ENCODE measurements at places on chromosomes 2 and 18. TPM values are rescaled to one million over a fixed set of nuclear protein-coding genes. Genes with fewer than 3 reads are reported as not detected.

DNA sequence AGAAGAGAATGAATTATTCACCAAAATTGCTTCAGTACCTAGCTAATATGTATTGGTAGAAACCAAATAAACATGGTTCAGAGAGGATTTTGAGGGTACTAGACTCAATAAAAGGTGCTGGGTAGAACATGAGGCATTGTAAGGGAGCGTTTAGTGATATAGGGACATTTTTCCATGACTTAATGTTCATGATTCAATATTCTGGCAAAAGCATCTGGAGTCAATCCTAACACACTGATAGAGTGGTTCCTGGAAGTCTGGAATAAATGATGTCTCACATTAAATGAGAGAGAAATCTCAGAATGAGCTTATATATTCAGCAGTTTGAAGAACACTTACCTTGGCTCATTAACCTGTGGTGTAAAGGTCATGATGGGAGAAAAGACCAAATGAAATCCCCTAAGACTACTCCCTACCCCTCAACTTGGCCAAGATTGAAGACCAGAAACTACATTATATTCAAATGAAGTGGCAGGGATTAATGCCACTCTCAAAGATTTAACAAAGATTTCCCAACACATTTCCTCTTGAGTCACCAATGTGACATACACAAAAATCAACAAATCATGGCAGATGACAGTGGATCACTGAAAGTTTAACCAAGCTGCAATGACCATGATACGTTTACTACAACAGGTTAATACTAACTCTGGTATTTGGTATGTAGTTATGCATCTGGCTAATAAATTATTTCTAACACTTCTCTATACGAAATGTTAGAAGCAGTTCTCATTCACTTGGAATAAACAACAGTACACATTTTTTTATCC, 309.5 kb downstream of the SATB2 start:
- DNase-seq, result no peak

- no peak for DNase-seq
Observed at GRCh38 chr2:175227393-175227792, 45.9 kb upstream of the ATP5MC3 start.

- DNase-seq, result no peak
Observed at GRCh38 chr18:79507546-79508480, 112.1 kb downstream of the NFATC1 start.

DNA sequence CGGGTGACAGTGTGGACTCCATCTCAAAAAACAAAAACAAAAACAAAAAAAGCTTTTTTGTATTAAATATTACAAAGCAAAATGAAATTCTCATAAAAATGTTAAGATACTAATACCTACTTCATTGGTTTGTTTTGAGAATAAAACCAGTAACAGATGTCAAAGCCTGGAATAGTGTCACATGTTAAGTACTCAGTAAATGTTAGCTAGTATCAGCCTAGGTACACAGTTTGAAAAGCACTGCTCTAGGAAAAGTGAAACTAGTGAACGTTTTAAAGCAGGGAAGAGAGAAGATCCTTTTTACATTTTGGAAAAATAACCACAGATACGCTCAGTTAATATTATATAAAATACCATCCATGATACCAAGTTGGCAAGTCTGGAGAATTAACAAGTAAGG, 37.1 kb upstream of the ADAM17 start:
- DNase-seq, result no peak

DNA sequence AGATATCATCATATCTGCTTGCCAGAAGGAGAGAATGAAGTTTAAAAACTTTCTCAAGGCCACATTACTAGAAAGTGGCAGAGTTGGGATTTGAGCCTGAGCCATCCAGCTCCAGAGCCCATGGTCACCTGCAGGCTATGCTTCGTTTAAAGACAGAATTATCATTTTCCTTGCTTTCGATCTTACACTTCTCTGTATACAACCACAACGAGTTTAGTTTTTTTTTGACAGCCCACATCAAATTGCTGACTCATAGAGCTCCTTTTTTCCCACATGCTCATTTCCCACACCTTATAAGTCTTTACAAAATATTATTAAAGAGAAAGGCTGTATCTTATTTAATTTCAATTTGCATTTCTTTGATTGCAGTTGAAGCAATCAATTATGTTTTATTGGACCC, 6.5 kb downstream of the PLEK start:
- no peak for DNase-seq

- DNase-seq, result no peak
Observed at GRCh38 chr2:230439590-230439989, 23.6 kb downstream of the SP100 start.

GRCh38 chr2:127597046-127597983, 48.6 kb upstream of the GPR17 start:
- DNase-seq, result no peak

The XPO1 gene
- 67.4 TPM for total RNA-seq

The COL4A4 gene
- 5.3 TPM for total RNA-seq

The BOK gene
- total RNA-seq, result 55.8 TPM
